ENCODE measurements at places on chromosomes 2 and 18.

- H3K27me3 ChIP-seq, result peaks cover 22% of the 10 kb centered on the region
- DNase-seq, result no peak
- H3K4me1 ChIP-seq, result peaks cover 3% of the 10 kb centered on the region
Measured at GRCh38 chr18:61569176-61569892, 236.1 kb downstream of the CDH20 start.

GRCh38 chr2:190811811-190812210, 68.8 kb upstream of the GLS start:
- peaks cover 24% of the 10 kb centered on the region for H3K4me1 ChIP-seq
- H3K27ac ChIP-seq, result no peak overlapping the region
- no peak for DNase-seq
- no peaks in the 10 kb centered on the region for H3K36me3 ChIP-seq

DNA sequence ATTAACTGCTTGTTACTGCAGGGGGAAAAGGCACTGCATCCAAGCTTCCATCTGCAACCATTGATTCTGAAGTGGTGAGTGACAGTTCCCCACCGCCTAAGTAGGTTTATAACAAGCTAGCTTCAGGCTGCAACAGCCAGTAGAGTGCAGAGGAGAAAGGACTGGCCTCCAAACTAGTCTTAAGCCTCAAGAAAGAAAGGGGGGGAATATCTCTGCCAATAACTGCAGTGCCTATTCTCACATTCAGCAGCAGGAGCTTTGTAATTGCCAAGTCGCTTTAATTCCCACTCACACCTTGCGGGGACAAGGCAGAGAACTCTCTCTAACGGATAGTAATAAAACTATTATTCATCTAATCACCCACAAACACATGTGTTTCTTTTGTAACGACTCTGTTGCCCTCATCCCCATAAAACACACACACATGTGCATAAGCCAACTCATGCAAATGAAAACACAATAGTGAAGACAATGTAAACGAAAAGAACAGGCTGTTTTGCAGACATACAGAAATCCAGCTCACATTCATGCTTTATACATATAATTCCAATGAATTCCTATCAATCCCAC, 1963.3 kb upstream of the PIK3C3 start:
- H3K4me1 ChIP-seq, result no peaks in the 10 kb centered on the region
- no peak overlapping the region for H3K27ac ChIP-seq
- no peak overlapping the region for H3K4me3 ChIP-seq
- DNase-seq, result no peak
- no peaks in the 10 kb centered on the region for H3K27me3 ChIP-seq

DNA sequence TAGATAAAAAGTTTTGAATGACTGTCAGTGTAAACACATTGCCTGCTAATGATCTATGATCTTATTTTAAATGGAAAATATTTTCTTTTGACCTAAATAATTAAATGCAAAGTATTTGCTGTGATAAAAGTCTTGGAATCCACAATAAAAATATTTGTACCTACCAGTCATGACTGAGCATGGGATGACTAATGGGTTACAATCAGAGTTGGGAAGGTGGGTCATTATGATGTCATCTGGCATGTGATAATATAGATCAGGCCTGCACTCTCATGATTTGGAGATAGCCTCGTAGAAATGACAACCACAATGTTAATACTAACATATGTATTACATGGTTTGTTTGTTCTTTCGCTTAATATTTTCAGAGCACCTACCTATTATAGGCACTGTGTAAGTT, 848.8 kb upstream of the KLHL29 start:
- no peak for DNase-seq
- H3K27me3 ChIP-seq, result no peaks in the 10 kb centered on the region
- H3K4me1 ChIP-seq, result no peaks in the 10 kb centered on the region
- H3K36me3 ChIP-seq, result no peaks in the 10 kb centered on the region

DNA sequence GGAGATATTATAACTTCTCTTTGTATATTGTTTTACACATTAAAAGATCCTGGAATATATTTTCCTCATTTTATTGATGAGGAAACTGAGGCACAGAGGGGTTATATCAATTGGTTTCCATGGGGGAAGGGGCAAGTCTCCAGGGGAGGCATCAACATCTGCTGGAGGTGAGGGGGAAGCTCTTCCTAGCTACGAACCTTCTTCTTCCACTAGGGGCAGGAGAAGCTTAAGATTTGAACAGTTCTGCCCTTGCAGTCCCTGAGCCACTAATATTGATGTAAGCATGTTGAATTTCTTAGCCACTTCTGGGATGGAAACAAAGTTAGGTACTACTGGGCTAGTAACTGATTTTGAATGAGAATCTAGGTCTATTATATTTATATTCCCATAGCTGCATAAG, 140.1 kb upstream of the AQP4 start:
- H3K36me3 ChIP-seq, result no peaks in the 10 kb centered on the region
- no peaks in the 10 kb centered on the region for H3K4me1 ChIP-seq
- no peaks in the 10 kb centered on the region for H3K27me3 ChIP-seq

DNA sequence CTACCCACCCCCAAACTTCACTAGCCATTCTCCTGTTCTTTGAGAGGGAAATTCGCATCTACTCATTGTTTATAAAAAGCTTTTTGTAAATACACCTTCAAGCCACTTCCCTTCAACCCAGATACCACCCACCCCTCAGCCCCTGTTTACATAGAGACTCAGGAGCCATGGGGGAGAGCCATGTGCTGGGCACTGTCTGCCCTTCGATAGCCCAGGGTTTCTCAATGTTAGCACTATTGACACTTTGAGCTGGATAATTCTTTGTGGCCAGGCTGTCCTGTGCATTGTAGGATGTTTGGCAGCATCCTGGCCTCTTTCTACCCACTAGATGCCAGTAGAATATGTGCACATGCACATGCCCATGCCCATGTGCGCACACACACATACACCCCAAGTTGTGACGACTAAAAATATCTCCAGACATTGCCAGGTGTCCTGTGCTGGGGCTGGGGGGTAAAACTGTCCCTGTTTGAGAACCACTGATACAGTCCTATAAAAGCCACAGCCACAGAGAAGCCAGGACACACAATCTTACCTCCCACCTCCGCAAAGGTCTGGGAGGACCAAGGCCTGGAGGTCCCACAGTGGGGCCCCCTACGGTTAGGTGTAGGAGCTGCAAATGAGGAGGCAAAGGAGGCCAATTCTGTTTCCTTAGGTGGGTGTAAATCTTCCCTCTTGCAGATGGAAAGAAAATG, 44.5 kb upstream of the ASPRV1 start:
- H3K36me3 ChIP-seq, result no peaks in the 10 kb centered on the region
- no peak overlapping the region for H3K4me3 ChIP-seq
- DNase-seq, result no peak
- peaks cover 17% of the 10 kb centered on the region for H3K4me1 ChIP-seq
- no peak overlapping the region for H3K27ac ChIP-seq

GRCh38 chr2:9952286-9952737, 819 bp downstream of the GRHL1 start:
- no peak for DNase-seq
- peaks cover 10% of the 10 kb centered on the region for H3K4me1 ChIP-seq
- peak overlapping the region; percentile 67 for H3K4me3 ChIP-seq
- H3K36me3 ChIP-seq, result no peaks in the 10 kb centered on the region

DNA sequence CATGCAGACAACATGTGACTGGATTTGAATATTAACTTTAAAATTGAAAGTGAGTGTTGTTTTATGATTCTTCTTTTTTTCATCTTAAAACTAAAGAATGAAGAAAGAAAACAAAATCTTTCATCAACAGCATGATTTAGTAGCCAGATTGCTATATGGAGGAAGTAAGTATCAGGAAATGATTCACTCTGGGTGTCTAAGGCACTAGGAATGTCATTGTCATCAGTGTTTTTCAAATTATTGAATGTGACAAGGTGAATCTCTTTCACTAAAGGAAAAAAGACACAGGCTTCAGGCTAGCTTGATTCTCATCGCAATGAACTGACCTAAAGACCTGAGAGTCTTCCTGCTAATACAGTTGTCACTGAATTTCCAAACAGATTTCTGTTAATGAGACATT, 430.1 kb downstream of the FBXO15 start:
- H3K4me1 ChIP-seq, result no peaks in the 10 kb centered on the region
- H3K27ac ChIP-seq, result no peak overlapping the region
- no peak for DNase-seq
- H3K36me3 ChIP-seq, result no peaks in the 10 kb centered on the region
- no peak overlapping the region for H3K4me3 ChIP-seq

- DNase-seq, result no peak
- H3K4me3 ChIP-seq, result no peak overlapping the region
- H3K36me3 ChIP-seq, result no peaks in the 10 kb centered on the region
- H3K4me1 ChIP-seq, result no peaks in the 10 kb centered on the region
Measured at GRCh38 chr2:34875091-34875745, 1276.1 kb upstream of the FAM98A start.

GRCh38 chr18:9130806-9131205, 5.8 kb upstream of the ANKRD12 start:
- no peaks in the 10 kb centered on the region for H3K27me3 ChIP-seq
- H3K4me1 ChIP-seq, result peaks cover 42% of the 10 kb centered on the region
- peak overlapping the region; percentile 20 for H3K27ac ChIP-seq
- no peak overlapping the region for H3K4me3 ChIP-seq
- DNase-seq, result no peak

Data from activated naive CD8-positive, alpha-beta T cell treated with anti-CD3 and anti-CD28 coated beads, Interleukin-2, amount 50 U/mL, for 24 hours (primary cell).